ENCODE measurements at places on chromosomes 6 and 20.

DNA sequence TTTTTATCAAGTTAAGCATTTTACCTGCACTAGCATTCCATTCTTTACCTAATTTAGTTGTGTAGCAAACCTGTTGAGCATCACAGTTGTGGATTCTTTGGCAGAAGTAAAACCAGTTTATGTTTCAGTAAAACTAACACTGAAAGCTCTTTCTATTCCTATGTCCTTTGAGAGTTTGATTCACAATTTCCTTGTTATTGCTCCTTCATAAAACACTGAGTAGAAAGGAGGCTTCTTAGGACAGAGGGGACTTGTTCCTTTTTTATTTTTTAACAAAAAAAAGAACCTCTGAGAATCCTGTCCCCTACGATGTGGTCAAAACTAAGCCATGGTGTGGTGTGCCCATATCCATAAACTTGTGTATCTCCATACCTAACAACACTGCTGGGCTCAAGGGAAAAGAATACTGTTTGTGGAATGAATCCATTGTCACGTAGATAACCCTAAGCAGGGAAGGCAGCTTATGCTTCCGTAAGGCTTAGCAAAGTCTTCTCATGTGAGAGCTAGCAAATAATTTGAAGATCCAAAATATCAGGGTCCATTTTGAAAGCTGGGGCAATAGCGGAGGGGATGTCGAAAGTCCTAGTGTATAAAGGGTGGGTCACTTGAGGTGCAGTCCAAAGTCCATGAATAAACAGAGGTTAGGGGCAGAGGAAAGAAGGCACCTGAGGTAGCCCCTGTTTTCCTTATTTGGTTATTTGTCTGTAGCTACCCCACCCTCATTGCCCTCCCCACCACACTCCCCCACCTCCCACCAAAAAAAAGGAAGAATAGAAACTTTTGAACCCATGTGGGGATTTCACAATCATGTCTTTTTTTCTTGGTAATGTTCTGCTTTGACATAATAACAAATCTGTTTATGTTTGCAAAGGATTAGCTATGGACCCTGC is 71.0 kb downstream of the PLAGL1 start:
- H3K4me1 ChIP-seq = no peaks in the 10 kb centered on the region
- no peak for DNase-seq

DNA sequence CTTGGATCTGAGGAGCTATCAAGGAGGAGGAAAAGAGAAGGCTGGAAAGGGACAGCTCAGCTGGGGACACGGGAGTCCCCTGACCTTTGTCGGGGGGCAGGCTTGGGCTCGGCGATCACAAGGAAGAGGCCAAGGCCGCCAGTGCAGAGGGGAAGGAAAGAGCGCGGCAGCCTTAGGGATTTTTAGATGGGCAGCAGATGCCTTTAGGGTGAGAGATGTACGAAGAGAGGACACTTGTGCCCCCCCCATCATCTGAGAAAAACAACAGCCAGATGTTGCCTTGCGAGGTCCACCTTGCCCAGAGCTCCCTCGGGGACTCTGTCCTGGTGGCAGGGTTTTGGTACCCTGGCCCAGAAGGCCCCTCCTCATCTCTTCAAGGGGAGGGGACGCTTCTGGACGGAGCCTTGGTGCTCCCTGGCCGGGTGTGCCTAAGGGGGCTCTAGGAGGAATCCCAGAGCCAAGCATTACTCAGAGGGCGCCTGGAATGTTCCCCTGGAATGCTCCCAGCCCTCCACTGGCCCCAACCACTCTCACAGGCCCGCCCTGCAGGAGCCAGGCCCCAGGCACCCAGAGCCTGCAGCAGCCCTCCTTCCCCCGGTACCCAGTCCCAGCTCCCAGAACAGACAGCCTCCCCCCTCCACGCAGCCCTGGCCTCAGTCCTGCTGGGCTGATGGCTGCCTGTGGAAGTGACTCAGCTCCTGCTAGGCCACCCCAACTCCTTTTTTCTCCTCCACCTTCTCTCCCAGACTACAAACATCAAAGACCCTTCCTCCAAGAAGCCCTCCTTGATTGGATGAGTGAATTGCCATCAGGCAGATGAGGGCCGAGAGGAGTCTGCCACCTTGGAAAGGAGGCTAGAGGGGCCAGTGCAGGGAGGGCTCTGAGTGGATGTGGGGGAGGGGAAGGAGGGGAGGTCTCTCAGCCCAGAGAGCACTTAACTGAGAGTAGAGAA is 1.8 kb downstream of the ADAM33 start:
- H3K4me1 ChIP-seq = peaks cover 3% of the 10 kb centered on the region
- H3K27me3 ChIP-seq = peaks cover 24% of the 10 kb centered on the region
- no peaks in the 10 kb centered on the region for H3K36me3 ChIP-seq
- no peak overlapping the region for H3K27ac ChIP-seq
- H3K4me3 ChIP-seq = no peak overlapping the region
- no peak for DNase-seq

DNA sequence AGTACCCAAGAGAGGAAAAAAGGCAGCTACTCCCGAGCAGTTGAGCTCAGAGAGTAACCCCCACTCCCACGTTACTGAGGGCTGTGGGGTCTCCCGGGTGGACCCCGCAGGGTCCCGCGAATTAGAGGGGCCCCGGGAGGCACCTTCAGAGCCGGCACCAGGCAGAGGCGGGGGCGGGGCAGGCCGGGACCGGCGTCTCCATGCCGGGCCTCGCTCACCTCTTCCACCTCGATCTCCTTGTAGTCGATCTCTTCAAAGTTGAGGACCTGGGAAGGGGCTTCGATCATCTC is 381 bp downstream of the MAP3K7 start:
- no peaks in the 10 kb centered on the region for H3K36me3 ChIP-seq
- peaks cover 24% of the 10 kb centered on the region for H3K4me1 ChIP-seq
- H3K27ac ChIP-seq = peak overlapping the region; percentile 77
- peak overlapping the region; percentile 98 for H3K4me3 ChIP-seq
- H3K27me3 ChIP-seq = no peaks in the 10 kb centered on the region
- DNase-seq = no peak

DNA sequence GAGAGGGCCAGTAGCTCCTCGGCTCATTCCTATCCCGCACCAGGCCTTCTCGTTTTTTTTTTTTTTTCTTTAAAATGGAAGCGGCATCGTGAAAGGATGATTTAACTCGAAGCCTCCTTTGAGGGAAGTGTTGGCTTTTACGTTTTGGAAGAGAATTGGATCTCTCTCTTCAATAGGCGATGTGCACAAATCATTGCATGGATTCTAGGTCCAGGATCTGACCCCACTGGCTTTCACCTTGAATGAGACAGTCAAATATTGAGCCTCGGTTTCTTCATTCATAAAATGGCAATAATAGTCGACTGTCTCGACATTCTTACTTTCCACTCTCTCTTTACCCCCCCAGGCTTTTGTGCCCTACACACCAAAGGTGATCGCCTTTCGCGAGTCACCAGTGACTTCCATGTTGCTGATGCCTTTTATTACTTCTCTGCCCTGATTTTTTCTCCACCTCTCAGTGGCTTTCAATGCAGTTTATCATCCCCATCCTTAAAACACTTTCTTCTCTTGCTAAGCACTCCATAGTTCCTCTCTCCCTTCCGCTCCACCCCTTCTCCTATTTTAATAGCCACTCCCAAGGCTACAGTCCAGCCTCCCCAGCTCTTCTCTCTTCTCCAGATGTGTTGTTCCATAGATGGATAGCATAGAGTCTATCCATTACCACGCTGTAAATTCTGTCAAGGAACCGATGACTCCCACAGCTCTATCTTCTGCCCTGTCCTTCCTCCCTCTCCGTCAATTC is 473 bp upstream of the DTNBP1 start:
- H3K27me3 ChIP-seq = peaks cover 6% of the 10 kb centered on the region
- H3K4me3 ChIP-seq = peak overlapping the region; percentile 85
- H3K27ac ChIP-seq = no peak overlapping the region
- no peaks in the 10 kb centered on the region for H3K36me3 ChIP-seq

GRCh38 chr20:32972181-32973076 is 31.8 kb downstream of the SUN5 start:
- H3K4me3 ChIP-seq = no peak overlapping the region
- H3K27ac ChIP-seq = no peak overlapping the region
- H3K27me3 ChIP-seq = peaks cover 50% of the 10 kb centered on the region
- H3K4me1 ChIP-seq = no peaks in the 10 kb centered on the region

GRCh38 chr6:107230024-107230423 is 114.7 kb upstream of the BEND3 start:
- H3K4me1 ChIP-seq = no peaks in the 10 kb centered on the region
- no peaks in the 10 kb centered on the region for H3K36me3 ChIP-seq
- no peak overlapping the region for H3K4me3 ChIP-seq
- no peaks in the 10 kb centered on the region for H3K27me3 ChIP-seq
- no peak for DNase-seq

Measured in PC-3 (cell line).